GM23338 (cell line): ENCODE measurements at places on chromosomes 2 and 18. TPM values are rescaled to one million over a fixed set of nuclear protein-coding genes. Genes with fewer than 3 reads are reported as not detected.

The BOD1L2 gene
- not detected in 2 replicates for total RNA-seq

The PLEK gene
- total RNA-seq: not detected in 2 replicates

DNA sequence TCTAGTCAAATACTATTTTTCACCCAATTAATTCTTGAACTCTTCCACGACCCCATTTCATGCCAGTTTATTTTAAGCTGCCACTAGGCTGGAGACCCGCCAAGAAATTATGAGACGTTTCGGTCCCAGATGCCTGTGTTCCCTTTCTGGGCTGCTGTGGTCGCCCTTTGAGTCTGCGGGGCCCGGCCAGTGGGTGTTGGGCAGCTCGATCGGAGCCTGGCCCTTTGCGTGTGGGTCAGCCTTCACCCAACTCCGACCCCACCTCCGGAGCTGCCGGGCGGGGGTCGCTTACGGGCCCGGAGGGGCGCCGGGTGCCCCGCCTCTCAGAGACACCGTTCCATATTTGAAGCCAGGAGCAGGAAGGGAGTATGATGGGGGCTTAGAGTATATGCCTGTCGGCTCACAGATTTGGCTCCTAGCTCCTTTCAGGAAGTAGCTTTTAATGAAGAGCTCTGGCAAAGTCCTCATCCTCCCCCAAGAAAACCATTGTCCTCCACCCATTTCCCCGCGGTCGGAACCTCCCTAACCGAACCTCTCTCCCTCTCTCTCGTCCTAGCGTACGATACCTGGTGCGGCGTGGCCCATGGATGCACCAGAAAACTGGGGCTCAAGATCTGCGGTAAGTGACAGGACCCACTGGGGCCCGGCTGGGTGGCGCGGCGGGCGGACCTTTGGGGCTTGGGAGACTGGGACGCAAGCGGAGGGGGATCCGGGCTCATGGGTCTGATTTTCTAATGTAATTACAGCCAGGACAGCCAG is 5.0 kb downstream of the GAD1 start:
- H3K27ac ChIP-seq: no peak overlapping the region
- peaks cover 51% of the 10 kb centered on the region for H3K4me1 ChIP-seq
- peaks cover 100% of the 10 kb centered on the region for H3K27me3 ChIP-seq

DNA sequence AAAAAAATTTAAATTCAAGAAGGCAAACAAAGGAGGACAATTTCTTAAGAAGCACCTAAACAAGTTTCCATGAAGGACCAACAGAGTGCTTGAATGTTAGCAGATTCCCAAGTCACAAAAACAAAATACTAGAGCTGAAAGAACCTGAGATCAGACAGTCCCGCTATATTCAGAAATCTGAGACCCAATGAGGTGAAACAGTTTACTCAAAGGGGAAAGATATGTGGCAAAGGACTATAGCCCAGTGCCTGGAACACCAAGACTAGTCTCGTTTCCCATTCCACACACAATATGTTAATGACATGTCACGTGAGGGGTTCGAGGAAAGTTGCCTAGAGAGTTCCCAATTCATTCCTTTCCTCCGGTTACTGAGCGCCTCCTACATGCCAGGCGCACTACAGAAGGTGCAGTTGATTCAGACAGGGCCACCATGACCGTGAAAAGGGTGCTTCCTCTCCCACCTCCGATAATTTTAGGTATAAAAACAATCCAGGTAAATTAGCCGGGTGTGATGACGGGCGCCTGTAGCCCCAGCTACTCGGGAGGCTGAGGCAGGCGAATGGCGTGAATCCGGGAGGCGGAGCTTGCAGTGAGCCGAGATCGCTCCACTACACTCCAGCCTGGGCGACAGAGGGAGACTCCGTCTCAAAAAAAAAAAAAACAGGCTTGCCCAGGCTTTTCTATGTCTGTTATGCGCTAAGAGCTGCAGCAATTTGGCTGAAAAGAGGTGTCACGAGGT is 617 bp downstream of the SRBD1 start:
- H3K36me3 ChIP-seq: no peaks in the 10 kb centered on the region
- peak overlapping the region; percentile 69 for H3K4me3 ChIP-seq
- H3K4me1 ChIP-seq: no peaks in the 10 kb centered on the region
- peak; percentile 89 for DNase-seq
- H3K27ac ChIP-seq: peak overlapping the region; percentile 94

- peak; percentile 92 for DNase-seq
- peaks cover 46% of the 10 kb centered on the region for H3K27me3 ChIP-seq
- no peaks in the 10 kb centered on the region for H3K36me3 ChIP-seq
- H3K4me3 ChIP-seq: peak overlapping the region; percentile 93
- H3K4me1 ChIP-seq: peaks cover 27% of the 10 kb centered on the region
These were observed 1.3 kb downstream of the BCL2 start for GRCh38 chr18:63317982-63318888.

GRCh38 chr2:158748926-158749590 is 46.1 kb upstream of the DAPL1 start:
- H3K27ac ChIP-seq: no peak overlapping the region
- H3K36me3 ChIP-seq: no peaks in the 10 kb centered on the region
- H3K4me1 ChIP-seq: peaks cover 8% of the 10 kb centered on the region; the same call in 1 of the 2 replicates
- no peaks in the 10 kb centered on the region for H3K27me3 ChIP-seq
- no peak for DNase-seq

GRCh38 chr2:146868051-146868450 is 976.8 kb upstream of the ACVR2A start:
- H3K27me3 ChIP-seq: no peaks in the 10 kb centered on the region
- no peaks in the 10 kb centered on the region for H3K36me3 ChIP-seq
- no peak overlapping the region for H3K27ac ChIP-seq
- H3K4me3 ChIP-seq: no peak overlapping the region
- peaks cover 6% of the 10 kb centered on the region for H3K4me1 ChIP-seq
